Muscle of leg (tissue), 16 donors: ENCODE measurements at places on chromosomes 12 and 14. TPM values are rescaled to one million over a fixed set of nuclear protein-coding genes. Genes with fewer than 3 reads are reported as not detected.

KRT71 gene
- total RNA-seq, result not detected

- no peak for DNase-seq
Observed at GRCh38 chr12:109639151-109639872, 65.7 kb downstream of the MVK start.

GRCh38 chr12:46363582-46364299 lies 8.8 kb downstream of the SLC38A2 start:
- DNase-seq, result no peak

DNA sequence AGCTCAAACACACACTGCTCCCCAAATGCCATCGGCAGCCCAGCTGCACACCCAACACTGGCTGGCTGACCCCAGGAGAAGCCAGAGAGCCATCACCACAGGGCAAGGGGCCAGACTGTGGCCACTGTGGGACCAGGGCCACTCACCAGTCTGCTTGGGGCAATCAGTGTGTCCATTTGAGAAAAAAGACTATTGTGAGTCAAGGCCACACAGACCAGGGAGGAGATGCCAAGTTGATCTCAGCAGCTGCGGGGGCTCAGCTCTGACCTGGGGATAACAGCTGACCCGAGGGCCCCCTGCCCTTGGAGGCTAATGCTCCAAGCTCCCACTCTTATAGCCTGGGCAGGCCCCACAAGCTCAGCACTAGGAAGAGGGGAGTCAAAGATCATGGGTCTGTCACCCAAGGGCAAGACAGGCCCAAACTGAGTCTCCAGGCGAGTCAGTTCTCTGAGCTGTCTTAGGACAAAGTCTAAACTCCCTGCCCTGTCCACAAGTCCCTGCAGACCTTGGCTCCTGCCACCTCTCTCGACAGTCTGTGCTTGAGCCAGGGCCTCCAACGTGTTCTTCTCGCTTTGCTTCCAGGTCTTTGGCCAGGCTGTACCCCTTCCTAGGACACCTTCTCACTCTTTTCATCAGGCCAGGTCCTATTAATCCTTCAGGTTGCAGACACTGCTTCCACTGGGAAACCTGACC lies 30.1 kb upstream of the PNMA1 start:
- no peak for DNase-seq

DNA sequence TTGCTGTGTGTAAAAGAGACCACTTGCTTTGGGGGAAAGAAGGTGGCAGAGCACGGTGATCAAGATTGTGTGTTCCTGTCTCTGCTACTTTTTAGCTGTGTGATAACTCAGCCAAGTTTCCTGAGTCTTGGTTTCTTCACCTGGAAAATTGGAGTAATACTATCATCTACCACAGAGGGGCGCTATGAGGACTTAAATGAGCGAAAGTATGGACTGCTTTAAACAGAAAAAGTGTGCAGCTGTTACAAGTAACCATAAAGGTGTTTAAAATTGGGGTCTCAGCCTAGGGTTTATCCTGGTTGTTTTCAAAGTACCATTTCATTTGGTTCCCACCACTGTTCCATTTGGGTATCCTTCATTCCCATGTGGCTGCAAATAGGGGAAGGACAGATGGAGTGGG lies 65.9 kb upstream of the WSCD2 start:
- no peak for DNase-seq

DNA sequence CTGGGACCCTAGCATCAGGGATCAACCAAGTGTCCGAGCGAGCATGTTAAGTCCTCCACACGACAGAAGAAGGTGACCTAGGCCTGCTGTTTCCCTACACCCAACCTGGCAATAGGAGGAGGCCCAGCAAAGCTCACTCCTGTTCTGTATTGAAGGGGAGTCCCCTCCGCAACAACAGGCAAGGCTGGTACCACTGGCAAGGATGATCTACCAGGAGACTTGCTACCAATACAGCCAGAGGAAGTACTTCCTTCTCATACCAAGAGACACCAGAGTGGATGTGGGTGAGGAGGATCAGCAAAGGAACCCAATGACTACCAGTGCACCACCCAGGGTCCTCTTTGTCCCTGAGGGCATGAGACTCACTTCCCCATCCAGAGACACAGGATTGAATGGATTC lies 4.9 kb downstream of the KLRC1 start:
- no peak for DNase-seq

GRCh38 chr14:23513818-23514643 lies 37.5 kb downstream of the ZFHX2 start:
- no peak for DNase-seq

DNA sequence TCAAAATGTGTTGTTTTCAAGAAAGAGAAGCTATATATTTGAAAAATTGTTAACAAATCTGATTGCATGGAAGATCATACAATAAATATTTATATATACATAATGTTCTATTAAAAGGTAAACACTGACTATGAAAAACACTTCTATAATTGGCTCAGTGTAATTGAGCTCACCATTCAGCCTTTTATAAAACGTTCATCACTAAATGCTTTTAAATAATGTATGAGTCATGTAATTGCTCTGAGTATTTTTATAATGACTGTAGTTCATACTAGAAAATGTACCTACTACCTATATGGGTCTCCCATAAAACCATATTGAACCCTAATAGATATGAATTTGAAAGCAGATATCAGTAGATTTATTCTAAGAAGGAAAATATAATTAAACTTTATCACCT lies 240.4 kb upstream of the MGAT4C start:
- DNase-seq, result no peak

OTOGL gene
- 0.40 TPM for total RNA-seq

GRCh38 chr14:30507209-30507608 lies 51.7 kb upstream of the G2E3 start:
- no peak for DNase-seq

- no peak for DNase-seq
Observed at GRCh38 chr14:65084554-65085505, 17.5 kb downstream of the MAX start.

C12orf54 gene
- total RNA-seq, result 0.31 TPM

SYNDIG1L gene
- total RNA-seq, result 0.04 TPM

GRCh38 chr14:22558221-22558913 lies 30.7 kb downstream of the DAD1 start:
- no peak for DNase-seq

DNA sequence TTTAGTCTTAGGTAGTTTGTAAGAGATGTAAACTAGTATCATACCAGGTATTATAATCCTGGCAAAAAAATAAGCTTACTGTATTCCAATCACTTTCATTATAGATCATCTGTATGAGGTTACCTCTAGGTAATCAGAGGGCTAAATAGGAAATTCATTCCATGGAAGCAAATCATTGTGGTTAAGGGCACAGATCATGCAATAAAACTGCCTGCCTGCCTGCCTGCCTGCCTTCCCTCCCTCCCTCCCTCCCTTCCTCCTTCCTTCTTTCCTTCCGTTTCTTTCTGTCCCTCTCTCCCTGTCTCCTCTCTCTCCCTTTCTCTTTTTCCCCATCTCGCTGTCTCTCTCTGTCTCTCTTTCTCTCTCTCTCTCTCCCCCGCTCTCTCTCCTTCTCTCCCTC lies 3.2 kb upstream of the CLEC9A start:
- DNase-seq, result no peak

GRCh38 chr12:27220055-27220987 lies 23.8 kb upstream of the STK38L start:
- no peak for DNase-seq

DNA sequence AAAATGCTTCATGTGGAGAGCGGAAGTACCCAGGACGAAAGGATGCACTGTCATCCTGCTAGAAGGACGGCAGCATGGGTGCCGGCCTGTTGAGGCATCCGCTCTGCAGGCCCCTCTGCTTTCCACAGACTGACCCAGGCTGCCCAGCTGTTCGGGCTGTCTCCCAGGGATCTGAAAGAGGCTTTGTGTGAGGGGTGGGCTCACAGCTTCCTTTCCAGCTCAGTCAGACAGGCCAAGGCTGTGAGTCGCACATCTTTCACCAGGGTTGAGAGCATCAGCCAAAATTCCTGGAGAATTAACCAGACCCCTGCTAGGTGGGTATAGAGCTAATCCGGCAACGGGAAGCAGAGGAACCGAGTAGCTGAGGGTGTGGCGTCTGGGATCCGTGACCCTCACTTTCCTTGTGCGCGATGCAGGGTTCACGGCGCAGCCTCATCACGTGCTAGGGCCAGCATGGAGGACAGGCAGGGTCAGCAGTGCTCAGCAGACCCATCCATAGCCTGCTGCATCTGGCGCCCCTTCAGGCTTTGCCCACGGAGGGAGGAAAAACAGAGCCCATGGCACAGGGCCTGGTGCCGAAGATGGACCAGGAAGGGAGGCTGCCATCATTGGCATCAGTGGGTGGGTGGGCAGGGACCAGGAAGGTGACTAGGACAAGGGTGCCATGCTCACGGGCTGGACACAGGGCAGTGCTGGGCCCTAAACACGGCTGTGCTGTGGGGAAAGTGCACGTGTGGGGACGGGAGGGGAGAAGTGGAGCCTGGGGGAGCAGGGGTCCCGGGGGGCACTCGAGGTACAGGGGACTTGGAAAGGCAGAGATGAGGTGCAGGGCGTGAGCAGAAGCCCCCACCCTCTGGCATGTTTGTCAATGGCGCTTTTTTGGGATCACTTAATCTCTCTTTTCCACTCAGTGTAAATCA lies 9.2 kb upstream of the SIVA1 start:
- no peak for DNase-seq

DNA sequence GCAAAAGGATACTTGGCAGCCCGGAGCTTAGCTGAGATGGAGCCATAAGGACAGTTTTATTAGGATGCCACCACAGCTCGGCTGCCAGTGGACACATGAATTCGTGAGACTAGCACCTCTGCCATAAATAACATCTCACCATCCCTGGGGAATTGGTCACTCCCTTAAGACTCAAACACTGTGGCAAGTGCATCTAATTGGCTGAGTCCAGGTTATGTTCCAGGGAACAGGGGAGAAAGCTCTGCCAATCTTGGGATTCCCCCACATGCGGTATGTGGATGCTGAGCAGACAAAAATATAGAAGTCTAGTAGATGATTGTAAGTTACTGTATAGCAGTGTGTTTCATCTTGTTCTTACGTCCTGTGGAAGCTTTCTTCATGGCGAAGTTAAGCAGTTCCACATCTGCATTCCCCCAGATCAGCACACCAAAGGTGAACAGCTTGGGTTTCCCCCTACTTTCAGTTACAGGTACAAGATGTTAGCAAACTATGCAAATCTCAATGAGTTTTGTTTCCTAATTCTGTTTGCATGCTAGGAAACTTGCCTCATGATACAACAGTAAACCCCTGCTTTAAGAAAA lies 131.1 kb downstream of the ETV6 start:
- no peak for DNase-seq

ARMH4 gene
- total RNA-seq, result 11.3 TPM

DTX3 gene
- total RNA-seq, result 20.5 TPM

DNA sequence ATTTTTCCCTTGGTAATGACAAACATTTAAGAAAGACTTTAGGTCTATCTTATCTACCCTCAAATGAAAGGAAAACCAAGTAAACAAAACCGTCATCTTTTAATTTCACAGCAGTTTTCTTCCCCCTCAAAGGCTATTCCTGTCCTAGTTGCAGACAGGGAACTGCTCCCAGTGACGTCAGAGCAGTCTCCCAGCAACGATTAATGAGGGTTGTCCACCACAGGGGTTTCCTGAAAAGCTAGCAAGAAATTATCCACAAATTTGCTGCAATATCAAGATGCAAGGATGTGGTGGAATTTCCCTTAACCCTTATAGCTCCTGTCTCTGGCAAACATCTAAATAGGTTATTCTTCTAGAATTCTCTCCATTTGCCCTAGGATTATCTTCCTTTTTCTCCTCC lies 89.1 kb upstream of the STAC3 start:
- peak; percentile 91 for DNase-seq

DNA sequence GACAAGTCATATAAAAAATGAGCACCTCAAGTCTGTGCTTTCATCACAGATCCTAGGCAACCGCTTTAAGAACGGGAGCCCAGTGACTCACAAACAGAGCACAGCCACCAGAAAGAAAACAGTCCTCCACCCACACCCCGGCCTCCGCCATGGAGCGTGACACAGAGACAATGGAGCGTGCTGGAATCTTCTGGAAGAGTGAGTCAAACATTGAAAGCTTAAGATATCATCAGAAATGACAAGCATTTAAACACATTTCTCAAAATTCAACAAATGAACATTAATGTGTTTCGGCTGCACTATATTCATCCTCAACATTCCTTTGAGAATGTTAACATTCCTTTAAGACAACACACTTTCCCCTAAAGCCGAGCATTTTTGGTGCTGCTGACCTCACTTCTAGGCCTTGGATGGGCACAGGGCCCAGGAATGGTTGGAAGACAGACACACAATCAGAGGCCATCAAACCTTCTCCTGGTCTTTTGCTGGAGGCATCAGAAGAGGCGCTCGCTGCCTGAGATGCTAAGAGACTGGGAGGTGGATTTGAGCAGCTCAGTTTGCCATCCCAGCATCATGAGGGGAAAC lies 23.6 kb upstream of the TMEM132D start:
- no peak for DNase-seq

- DNase-seq, result no peak
Observed at GRCh38 chr14:91585856-91586255, 75.7 kb upstream of the PPP4R3A start.

EGLN3 gene
- 43.6 TPM for total RNA-seq

ADGRD1 gene
- total RNA-seq, result 10.8 TPM

- DNase-seq, result no peak
Observed at GRCh38 chr12:54959291-54960018, 25.1 kb downstream of the TESPA1 start.

- no peak for DNase-seq
Observed at GRCh38 chr12:94157981-94158411, 9.6 kb downstream of the PLXNC1 start.

PLD4 gene
- 3.1 TPM for total RNA-seq

GRCh38 chr12:113359133-113359938 lies 949 bp downstream of the PLBD2 start:
- DNase-seq, result peak; percentile 68

CATSPERB gene
- 0.80 TPM for total RNA-seq

SINHCAF gene
- 20.8 TPM for total RNA-seq

DNA sequence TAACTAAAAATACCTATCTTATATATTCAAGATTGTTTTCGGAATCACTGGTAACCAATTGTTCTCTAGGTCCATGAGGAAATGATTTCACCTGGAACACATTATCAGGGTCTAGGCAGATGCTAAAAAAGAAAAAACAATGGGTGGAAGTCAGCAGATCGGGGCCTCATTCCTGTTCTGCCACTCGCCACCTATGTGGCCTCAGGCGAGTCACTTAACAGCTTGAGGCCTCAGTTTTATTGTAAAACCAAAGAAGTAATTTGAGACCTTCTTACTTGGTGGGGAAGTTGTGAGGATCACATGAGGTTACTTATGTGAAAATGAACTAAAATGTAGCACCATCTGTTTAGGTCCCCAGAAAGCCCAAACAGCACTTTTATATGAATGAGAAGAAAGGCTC lies 6.2 kb upstream of the RNASE10 start:
- peak; percentile 35 for DNase-seq

GRCh38 chr12:89350260-89350629 lies 2.1 kb downstream of the DUSP6 start:
- DNase-seq, result no peak

TMEM132D gene
- total RNA-seq, result 0.44 TPM

GRCh38 chr12:42386308-42386707 lies 60.3 kb downstream of the PPHLN1 start:
- no peak for DNase-seq

- DNase-seq, result no peak
Observed at GRCh38 chr12:55420307-55420962, 5.6 kb upstream of the OR6C76 start.
